Pancreas (tissue), 10 donors: ENCODE measurements at places on chromosomes 2 and 18. TPM values are rescaled to one million over a fixed set of nuclear protein-coding genes. Genes with fewer than 3 reads are reported as not detected.

Gene RIT2
- total RNA-seq: not detected

- no peak overlapping the region for H3K4me3 ChIP-seq
- no peak overlapping the region for H3K27ac ChIP-seq
- no peaks in the 10 kb centered on the region for H3K36me3 ChIP-seq
- no peak for DNase-seq
- no peaks in the 10 kb centered on the region for H3K4me1 ChIP-seq
Observed at GRCh38 chr2:134574611-134575330, 144.0 kb downstream of the TMEM163 start.

Gene G6PC2
- total RNA-seq: 5.8 TPM

DNA sequence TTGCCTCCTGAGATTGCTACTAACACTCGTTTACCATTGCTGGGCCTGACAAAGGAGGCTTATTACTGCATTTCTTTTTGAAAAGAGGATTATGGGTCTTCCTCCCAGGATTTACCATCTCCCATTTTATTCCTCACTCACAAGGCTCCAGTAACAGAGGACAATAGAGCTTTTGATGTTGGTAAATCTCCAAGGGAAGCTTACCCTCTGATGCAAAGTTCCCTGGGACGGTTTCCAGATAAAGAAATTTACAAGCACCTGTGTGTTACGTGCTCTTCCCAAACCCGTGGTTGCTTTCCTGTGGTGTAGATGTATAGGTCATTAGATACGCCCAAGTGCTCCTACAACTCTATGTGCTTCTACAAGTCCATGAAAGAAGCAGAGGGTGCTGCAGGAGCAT is 17.1 kb downstream of the VSNL1 start:
- no peaks in the 10 kb centered on the region for H3K27me3 ChIP-seq
- no peak overlapping the region for H3K4me3 ChIP-seq
- H3K27ac ChIP-seq: no peak overlapping the region
- no peaks in the 10 kb centered on the region for H3K4me1 ChIP-seq
- no peak for DNase-seq
- no peaks in the 10 kb centered on the region for H3K36me3 ChIP-seq

Gene CNDP1
- total RNA-seq: not detected

DNA sequence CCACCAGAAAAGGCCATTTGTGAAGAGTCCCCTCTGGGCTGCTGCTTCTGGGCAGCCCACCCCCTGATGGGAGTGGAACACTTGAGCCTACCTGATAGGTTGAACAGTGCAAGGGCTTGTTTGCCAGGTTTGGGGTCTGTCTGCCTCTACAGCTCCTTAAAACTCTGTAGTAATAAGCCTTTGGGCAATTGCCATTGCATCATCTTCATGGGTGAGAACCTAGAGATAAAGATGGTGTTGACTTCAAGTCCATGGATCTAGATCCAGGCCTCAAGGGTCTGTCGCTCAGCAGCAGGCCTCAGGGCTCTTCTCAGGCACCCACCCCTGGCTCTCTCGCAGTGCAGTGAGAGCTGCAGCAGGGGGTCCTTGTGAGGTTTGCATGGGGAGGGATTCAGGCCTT is 47.1 kb upstream of the MCFD2 start:
- H3K4me3 ChIP-seq: no peak overlapping the region
- H3K36me3 ChIP-seq: no peaks in the 10 kb centered on the region
- no peak overlapping the region for H3K27ac ChIP-seq
- DNase-seq: no peak

- DNase-seq: no peak
- H3K4me3 ChIP-seq: no peak overlapping the region
- H3K27me3 ChIP-seq: no peaks in the 10 kb centered on the region
- no peaks in the 10 kb centered on the region for H3K4me1 ChIP-seq
- H3K27ac ChIP-seq: no peak overlapping the region
- no peaks in the 10 kb centered on the region for H3K36me3 ChIP-seq
Observed at GRCh38 chr18:23102493-23103261, 32.6 kb upstream of the CABLES1 start.
